T-cell (primary cell): ENCODE measurements at places on chromosomes 1 and 21.

DNA sequence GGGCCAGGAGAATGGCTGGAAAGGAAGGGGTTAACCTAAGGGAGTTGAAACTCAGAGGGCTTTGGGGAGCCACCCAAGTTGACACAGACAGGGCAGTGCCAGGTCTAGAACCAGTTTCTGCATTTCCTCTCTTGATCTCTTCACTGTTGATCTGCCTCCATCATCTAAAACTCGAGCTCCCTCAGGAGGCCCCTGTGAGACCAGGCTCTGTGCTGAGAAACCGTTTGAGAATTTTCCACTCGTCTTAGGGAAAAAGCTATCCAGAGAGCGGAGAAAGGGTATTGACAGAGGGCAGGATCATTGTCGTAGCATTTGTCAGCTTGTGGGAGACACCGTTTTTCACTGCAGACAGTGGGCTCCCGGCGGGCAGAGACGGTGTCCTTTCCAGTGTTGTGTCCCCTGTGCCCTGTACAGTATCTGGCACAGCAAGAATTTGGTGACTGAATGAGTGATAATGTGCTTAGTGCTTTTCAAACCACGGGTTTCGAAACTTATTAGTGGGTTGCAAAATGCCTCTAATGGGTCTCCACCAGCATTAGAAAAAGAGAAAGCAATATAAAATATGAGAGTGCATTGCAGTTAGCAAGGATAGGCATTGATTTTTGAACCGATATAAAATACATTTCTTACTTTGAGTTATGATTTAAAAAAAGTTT is 31.1 kb downstream of the PROK1 start:
- H3K36me3 ChIP-seq: no peaks in the 10 kb centered on the region
- no peak overlapping the region for H3K27ac ChIP-seq
- no peaks in the 10 kb centered on the region for H3K4me1 ChIP-seq
- H3K4me3 ChIP-seq: no peak overlapping the region

- DNase-seq: no peak
- H3K4me1 ChIP-seq: no peaks in the 10 kb centered on the region
- H3K36me3 ChIP-seq: no peaks in the 10 kb centered on the region
- no peak overlapping the region for H3K27ac ChIP-seq
Observed at GRCh38 chr1:21927533-21928237, 9.4 kb downstream of the HSPG2 start.

DNA sequence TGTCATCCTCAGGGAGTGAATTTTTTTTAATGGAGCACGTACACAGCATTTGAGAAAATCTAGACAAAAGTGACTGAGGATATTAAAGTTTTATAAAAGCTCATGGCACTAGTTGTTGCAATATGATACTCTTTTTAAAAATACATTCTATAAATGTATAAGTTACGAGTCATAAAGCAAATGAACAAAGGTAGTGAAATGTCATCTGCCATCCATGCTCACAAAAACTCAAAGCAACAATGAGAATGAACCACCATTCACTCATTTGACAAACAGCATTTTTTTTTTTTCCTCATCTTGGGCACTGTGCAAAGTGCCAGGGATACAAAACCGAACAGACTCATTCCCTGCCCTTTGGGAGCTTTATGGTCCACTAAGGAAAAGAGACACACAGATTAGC is 38.7 kb downstream of the GPR137B start:
- H3K27me3 ChIP-seq: no peaks in the 10 kb centered on the region
- peaks cover 11% of the 10 kb centered on the region for H3K36me3 ChIP-seq
- no peaks in the 10 kb centered on the region for H3K4me1 ChIP-seq
- DNase-seq: no peak
- no peak overlapping the region for H3K27ac ChIP-seq

DNA sequence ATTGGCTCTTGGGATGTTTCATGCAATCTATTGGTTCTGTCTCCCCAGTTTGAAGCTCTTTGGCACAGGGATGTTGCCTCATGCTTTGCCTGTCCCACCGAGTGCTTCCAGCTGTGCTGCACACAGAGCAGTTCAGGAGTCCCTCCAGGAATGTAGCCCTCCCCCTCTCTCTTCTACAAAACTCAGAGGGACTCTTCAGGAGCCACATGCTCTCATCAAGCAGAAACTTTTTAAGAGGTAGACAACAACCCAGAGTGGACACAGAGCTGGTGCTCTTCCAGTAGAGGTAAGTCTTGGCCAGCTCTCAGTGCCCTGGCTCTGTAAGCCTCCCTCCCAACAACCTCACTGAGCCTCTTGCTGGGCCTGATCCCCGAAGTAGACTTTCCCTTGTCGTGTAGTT is 11.6 kb upstream of the ZNF697 start:
- H3K27me3 ChIP-seq: peaks cover 4% of the 10 kb centered on the region
- no peak overlapping the region for H3K27ac ChIP-seq
- H3K4me1 ChIP-seq: no peaks in the 10 kb centered on the region
- no peak for DNase-seq

GRCh38 chr1:234288946-234289345 is 84.3 kb upstream of the COA6 start:
- no peaks in the 10 kb centered on the region for H3K36me3 ChIP-seq
- peaks cover 7% of the 10 kb centered on the region for H3K27me3 ChIP-seq
- H3K27ac ChIP-seq: no peak overlapping the region
- H3K4me3 ChIP-seq: no peak overlapping the region

DNA sequence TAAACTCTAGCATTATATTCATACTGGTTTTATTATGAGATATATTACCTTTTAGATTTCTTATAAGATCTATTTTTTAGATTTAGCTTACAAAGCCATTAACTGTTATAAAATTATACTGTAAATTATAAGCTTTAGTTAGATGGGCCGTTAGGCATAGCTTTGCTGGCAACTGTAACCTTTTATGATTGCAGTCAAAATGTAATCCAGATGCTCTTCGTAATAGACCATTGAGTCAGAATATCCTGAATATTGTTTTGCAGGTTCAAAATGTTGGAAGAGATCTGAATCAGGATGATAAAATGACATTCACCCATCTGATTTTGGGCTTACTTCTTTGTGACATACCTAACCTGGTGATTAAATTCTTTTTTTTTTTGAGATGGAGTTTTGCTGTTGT is 20.9 kb downstream of the ITSN1 start:
- H3K4me3 ChIP-seq: no peak overlapping the region
- no peaks in the 10 kb centered on the region for H3K36me3 ChIP-seq
- H3K27me3 ChIP-seq: no peaks in the 10 kb centered on the region
- DNase-seq: no peak

DNA sequence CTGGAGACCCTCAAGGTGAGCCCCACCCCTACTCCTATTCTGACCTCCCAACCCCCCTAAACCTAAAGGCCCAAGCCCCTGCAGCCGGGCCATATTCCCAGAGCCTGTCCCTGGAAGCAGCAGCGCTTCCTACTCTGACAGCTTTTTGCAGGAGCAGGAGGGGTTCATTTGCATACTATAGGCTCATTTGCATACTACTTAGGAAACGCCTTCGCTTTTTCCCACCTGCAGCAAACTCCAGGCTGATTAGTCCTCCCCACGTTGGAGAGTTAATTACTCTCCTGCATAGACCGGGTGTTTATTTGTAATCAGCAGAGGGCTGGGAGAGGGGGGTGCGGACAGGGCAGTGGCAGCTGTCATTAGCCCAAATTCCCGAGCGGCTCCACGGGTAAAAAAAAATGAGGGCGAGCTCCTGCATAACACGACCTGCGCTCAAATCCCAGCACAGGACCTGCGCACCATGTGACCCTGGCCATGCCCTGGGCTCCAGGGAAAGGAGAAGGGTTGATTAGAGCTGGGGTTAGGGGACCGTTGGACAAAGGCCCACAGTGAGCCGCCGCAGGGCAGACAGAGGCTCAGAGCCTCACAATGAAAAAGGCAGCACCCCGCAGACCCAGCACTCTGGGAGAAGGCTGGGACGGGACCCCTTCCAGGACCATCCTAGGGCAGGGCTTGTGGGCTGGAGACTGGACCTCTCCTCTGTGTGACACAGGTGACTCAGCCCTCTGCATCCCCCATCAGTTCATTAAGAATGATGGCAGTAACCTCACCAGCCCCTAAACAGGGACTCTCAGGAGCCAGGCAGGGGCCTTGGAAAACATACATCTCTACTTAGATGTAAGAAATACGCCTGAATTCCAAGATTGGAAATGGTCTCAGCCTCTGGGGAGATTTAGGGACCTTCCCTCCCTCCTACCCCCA is 9.9 kb upstream of the C1QA start:
- no peak for DNase-seq
- H3K4me3 ChIP-seq: no peak overlapping the region
- no peaks in the 10 kb centered on the region for H3K4me1 ChIP-seq
- H3K27ac ChIP-seq: no peak overlapping the region

DNA sequence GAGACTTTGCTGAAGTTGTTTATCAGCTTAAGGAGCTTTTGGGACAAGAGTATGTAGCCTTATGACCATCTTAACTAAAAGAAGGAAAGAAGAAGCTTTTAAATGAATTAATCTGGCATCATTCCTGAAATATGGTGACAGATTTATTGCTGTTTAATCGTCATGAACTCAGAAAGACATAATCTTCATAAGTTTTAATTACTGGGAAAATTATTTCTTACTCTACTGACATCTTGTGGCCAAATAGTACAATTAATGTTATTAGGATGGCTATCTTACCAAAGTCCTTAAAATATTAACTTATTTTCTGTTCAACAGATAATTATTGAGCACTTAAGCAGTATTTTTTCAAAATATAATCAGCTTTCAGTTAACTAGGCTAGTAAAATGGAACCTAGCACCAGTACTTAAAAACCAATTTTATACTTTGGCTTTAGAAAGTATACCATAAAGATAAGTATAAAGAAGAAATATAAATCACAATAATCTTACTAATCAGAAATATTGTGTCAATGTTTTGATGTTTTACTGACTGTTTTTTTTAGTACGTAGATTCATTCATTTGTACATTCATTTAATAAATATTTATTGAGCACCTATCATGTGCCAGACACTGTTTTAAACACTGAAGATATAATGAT is 34.7 kb upstream of the GPR25 start:
- no peak overlapping the region for H3K4me3 ChIP-seq
- H3K27ac ChIP-seq: no peak overlapping the region
- no peaks in the 10 kb centered on the region for H3K27me3 ChIP-seq
- no peak for DNase-seq
- no peaks in the 10 kb centered on the region for H3K36me3 ChIP-seq

DNA sequence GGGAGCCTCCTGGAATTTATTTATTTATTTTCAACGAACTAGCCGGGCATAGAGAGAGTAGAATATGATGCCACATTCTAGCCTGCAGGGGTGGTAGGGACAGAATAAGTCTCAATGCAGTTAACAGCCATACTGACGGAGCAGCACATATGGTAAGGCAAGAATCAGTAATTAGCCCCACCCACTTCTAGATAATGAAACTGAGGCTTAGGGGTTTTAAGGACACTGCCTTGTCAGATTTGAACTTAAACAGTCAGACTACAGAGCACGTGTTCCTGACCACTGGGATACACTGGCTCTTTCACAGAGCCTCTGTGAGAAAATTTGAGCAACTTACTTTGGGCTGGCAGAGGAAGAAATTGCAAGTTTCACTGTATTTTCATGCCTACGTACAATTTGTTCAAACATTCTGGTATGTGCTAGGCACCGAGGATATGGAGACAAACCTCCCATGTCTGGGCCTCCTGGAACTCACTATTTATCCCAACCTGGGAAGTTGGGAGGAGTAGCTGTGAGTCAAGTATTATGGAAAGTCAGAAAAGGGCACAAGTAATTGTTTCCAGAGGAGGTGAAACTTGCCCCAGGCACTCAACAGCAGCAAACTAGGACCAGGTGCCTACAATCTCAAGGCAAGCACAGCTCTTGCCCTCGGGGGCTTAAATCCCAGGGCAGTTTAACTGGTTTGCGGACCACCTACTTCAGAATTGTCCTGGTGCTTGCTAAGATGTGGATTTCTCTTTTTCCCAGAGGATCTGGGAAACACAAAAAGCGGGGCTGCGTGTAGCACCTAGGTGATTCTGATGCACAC is 1.6 kb upstream of the CLIC4 start:
- DNase-seq: no peak
- peaks cover 8% of the 10 kb centered on the region for H3K27me3 ChIP-seq
- no peak overlapping the region for H3K4me3 ChIP-seq

DNA sequence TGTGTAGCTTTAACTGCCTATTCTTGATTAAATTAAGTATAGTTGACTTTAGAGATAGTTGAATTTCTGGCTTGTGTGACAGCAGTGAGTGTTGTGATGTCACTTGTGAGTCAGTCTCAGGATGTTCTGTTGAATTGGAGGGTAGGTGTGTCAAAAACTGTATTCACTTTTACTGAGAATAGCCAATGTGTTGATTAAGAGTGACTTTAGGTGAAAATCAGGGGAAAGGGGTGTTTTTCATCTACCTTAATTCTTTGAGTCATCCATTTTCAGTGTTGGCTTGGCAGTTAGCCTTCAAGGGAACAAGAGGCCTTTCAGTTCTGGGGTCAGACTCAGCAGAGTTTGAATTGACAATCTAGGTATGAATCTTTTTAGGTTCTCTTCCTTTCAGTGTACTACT is 75.9 kb downstream of the CDC14A start:
- H3K4me1 ChIP-seq: peaks cover 24% of the 10 kb centered on the region
- no peak overlapping the region for H3K27ac ChIP-seq
- H3K27me3 ChIP-seq: no peaks in the 10 kb centered on the region
- DNase-seq: no peak
- no peak overlapping the region for H3K4me3 ChIP-seq
- no peaks in the 10 kb centered on the region for H3K36me3 ChIP-seq

- no peak overlapping the region for H3K4me3 ChIP-seq
- no peaks in the 10 kb centered on the region for H3K4me1 ChIP-seq
- DNase-seq: no peak
Observed at GRCh38 chr1:788835-789234, 102.4 kb upstream of the OR4F16 start.

DNA sequence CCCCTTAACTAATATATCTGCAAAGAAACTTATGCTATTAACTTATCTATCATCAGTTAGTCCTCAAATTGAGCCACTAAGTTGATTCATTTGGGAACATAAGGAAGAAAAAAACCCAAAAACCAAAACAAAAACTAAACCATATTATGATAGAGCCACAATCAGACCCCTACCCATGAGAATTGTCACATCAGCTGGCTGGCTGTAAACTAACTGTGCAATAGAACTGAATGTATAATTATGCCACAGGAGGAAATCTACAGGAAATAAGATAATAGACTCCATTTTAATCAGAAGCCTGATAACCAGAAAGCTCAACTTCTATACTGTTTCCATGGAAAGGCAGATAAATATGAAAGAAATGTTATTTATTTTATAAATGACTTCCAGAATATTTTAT is 110.0 kb downstream of the RGL1 start:
- DNase-seq: no peak
- H3K27ac ChIP-seq: no peak overlapping the region
- H3K4me1 ChIP-seq: peaks cover 2% of the 10 kb centered on the region
- no peaks in the 10 kb centered on the region for H3K36me3 ChIP-seq
- H3K4me3 ChIP-seq: no peak overlapping the region

GRCh38 chr1:6600410-6601048 is 2.1 kb downstream of the KLHL21 start:
- H3K36me3 ChIP-seq: peaks cover 12% of the 10 kb centered on the region
- peak overlapping the region; percentile 97 for H3K4me3 ChIP-seq
- no peaks in the 10 kb centered on the region for H3K27me3 ChIP-seq

DNA sequence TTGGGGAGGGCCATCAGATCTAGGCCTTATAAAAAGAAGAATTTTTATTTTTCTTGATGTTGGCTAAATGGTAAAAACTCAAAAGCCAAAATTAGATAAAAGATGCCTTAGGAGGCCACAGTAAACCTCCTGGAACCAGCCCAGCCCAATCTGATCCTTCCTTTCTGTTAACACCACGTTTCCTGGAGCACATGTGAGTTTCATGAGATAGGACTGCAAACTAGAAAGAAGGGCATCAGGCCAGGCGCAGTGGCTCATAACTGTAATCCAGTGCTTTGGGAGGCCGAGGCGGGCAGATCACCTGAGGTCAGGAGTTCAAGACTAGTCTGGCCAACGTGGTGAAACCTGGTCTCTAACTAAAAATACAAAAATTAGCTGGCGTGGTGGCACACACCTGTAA is 6.7 kb downstream of the HSF2BP start:
- H3K27ac ChIP-seq: no peak overlapping the region
- no peak for DNase-seq
- no peaks in the 10 kb centered on the region for H3K36me3 ChIP-seq
